Kidney (tissue), 22 donors: ENCODE measurements at places on chromosomes 6 and 20. TPM values are rescaled to one million over a fixed set of nuclear protein-coding genes. Genes with fewer than 3 reads are reported as not detected.

DNA sequence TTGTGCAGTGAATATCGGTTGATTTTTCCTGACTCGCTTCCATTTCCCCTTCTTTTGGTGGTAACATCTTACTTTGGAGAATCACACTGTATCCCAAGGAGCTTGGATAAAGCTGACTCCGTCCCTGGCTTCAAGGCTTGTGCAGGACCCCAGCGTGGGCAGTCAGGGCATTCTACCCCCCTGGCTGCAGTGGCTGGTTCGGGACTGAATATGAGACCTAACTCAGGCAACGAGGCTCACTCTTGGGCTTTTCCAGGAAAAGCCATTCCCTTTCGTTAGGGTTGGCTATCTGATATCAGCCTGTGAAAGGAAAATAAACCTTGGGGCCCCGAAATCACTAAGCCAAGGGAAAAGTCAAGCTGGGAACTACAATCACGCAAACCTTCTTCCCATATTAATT, 30.1 kb upstream of the GJA1 start:
- no peak for DNase-seq

GRCh38 chr6:130019326-130020072, 1.1 kb downstream of the L3MBTL3 start:
- DNase-seq, result peak; percentile 73

The ERVFRD-1 gene
- polyA plus RNA-seq, result 0.24 TPM

DNA sequence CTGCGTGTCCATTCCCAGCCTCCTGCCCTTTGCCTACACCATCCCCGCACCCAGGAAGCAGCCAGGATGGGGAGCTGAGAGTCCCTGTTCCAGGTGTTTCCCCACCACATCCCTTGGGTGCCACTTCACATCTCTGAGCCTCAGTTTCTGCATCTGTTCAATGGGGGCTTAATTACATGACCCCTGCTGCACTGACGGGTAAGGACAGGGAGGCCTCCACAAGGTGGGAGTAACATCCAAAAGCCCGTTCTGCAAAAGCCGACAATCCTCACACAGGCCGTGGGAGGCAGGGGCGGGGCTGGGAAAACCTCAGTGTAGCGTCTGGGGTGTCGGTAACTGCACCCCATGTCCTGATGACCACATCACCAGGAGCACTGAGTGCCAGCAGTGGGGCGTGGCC, 41.3 kb downstream of the GRM4 start:
- DNase-seq, result no peak

GRCh38 chr6:114634016-114634415, 291.2 kb upstream of the HS3ST5 start:
- no peak for DNase-seq

DNA sequence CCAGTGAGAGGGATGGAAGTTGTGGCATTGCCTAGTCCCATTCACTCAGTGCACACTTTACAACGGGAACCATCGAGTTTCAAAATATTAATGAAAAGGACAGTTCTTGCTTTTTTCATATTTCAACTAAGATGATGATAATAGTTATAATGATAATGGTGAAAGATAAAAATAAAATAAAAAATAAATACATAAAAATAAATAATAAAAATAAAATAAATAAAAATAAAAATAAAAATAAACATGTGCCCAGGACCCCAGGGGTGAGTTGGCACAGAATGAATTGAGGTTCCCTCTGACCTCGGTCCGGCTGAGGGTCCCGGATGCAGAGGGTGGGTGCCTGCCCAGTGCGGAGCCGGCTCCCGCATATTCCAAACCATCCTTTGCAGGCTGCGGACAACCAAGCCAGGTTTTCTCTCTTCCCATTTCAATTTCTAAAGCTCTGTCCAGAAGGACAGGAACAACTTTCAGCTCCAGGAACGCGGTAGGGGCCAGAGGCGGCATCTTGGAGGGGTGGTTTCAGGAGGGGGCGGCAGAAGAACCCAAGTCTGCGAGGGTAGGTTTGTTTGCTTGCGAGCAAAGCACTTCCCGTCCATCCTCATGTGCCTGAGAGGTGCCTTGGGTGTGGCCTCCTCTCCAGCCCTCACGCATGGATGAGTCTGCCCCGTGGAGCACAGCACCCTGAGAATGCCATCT, 236.8 kb downstream of the DLL1 start:
- DNase-seq, result no peak

- DNase-seq, result no peak
These were observed 19.4 kb downstream of the SDHAF4 start for GRCh38 chr6:70586114-70586513.

- peak; percentile 31 for DNase-seq
These were observed 54.0 kb upstream of the BTN3A2 start for GRCh38 chr6:26311012-26311384.

The RAET1G gene
- 1.3 TPM for polyA plus RNA-seq

DNA sequence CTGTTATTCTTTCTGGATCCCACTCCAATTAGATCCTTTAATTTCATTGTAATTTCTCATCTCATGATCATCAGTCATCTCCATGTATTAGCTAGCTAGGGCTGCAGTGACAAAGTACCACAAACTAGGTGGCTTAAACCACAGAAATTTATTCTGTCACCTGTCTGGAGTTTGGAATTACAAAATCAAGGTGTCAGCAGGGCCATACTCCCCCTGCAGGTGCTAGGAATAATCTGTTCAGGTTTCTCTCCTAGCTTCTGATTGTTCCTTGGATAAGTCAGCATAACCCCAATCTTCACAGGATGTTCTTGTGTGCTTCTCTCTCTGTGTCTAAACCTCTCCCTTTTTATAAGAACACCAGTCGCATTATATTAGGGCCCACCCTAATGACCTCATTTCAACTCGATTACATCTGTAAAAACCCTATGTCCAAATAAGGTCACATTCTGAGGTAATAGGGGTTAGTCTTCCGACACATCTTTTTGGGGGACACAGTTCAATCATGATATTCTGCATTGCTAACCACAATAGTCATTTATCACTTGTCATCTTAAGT, 40.5 kb downstream of the BEND6 start:
- no peak for DNase-seq

GRCh38 chr6:85677234-85677956, 34.7 kb upstream of the SYNCRIP start:
- peak; percentile 66 for DNase-seq

The IMPG1 gene
- polyA plus RNA-seq, result 0.69 TPM

The C20orf202 gene
- 0.73 TPM for polyA plus RNA-seq

The C6orf58 gene
- polyA plus RNA-seq, result not detected

GRCh38 chr6:82277686-82278085, 30.1 kb upstream of the IBTK start:
- no peak for DNase-seq

The OCSTAMP gene
- not detected for polyA plus RNA-seq

The OPRM1 gene
- polyA plus RNA-seq, result not detected

The LRRC73 gene
- polyA plus RNA-seq, result 4.6 TPM

The FGD2 gene
- polyA plus RNA-seq, result 0.97 TPM

The VWA7 gene
- polyA plus RNA-seq, result 10.2 TPM

DNA sequence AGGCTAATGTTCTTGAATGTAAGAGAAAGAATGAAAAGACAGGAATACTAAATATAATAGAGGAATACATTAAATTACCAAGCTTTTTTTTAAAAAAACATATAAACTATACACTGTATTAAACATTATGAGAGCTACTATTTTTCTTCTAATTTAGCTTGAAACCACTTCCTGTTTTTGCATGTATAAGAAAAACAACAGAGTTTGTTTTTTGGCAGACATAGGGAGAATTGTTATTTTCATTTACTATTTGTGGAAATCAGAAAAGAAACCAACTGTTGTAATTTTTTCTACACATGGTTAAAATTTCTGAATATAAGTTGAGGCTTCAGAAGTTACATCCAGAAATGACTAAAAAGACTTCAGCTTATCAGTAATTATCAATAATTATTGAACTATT, 991.8 kb upstream of the GJE1 start:
- no peak for DNase-seq

DNA sequence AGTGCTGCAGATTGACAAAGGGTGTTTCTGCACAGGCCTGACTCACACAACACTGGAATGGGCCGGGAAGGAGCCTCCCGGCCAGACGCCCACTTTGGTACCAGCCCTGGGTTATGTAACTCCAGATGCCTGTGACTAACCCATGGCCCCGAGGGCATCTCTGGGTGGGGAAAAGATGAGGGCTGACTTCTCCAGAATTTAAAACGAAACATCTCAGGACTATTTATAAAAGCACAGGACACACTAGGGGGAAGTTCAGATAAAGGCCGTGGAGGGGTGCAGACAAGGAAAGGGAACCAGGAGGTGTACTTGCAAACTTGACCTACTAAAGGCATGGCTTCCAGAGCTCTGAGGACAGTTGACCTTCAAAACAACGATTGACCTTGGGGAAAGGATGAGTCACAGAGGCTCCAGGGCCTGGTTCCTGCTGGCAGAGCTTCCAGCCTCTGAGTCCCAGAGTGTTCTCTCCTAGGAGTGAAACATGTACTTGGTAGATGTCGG, 196.9 kb downstream of the NFATC2 start:
- DNase-seq, result no peak

DNA sequence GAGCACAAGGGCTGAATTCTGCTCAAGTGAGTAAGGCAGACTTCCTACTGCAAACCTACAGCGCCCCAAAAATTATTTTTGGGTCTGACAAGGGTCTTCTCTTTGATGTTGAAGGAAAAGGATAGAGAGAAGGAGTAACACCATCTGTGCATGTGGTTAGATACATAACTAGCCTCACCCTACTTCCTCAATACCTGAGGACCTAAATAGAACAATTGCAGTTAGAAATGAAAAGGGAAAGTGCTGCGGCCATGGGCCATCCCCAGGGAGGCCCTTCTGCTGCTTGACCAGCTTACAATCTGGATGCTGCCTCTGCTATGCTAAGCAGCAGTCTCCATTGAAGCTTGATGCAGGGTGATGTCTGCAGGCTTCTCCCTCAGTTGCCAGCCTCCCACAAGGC, 63.2 kb upstream of the ARMH2 start:
- no peak for DNase-seq

The SSTR4 gene
- not detected for polyA plus RNA-seq

DNA sequence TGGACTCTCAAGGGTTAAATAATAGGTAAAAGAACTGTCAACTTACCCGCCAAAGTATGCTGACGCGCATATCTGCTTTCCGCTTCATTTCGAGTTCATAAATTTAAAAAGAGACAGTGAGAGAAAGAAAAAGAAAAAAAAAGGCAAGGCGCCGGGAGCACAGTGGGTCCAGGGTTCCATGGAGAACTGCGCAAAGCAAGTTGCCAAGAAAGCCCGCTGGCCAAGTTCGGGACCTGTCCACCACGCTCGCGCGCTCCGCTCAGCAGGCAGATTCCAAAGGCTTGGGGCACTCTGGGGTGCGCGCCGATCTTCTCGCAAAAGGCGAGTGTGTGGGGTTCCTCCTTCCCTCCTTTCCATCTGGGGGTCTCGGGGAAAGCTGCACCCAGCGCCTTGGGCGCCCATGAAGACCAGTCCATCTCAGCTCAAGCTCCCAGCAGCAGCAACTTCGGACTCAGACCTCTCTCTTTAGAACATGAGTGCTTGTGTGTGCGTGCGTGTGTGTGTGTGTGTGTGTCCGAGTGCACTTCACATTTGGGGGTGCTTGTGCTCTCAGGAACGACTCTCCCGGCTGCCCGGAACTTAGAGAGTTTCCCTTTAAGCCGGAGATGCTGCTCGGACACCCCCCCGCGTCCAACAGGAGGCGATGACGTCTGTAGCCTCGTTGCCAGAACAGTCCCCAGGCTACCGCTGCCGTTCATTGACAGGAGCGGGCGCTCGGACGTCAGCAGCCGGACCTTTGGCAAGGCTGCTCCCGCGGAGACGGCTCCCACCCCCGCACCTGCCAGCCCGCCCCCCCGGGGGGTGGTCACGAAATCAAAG, 180.0 kb downstream of the TBXT start:
- peak; percentile 92 for DNase-seq

- DNase-seq, result peak; percentile 91
These were observed 71.0 kb downstream of the SOX4 start for GRCh38 chr6:21664314-21665109.

The TBX18 gene
- polyA plus RNA-seq, result not detected

GRCh38 chr6:152571089-152571488, 66.1 kb downstream of the SYNE1 start:
- no peak for DNase-seq

DNA sequence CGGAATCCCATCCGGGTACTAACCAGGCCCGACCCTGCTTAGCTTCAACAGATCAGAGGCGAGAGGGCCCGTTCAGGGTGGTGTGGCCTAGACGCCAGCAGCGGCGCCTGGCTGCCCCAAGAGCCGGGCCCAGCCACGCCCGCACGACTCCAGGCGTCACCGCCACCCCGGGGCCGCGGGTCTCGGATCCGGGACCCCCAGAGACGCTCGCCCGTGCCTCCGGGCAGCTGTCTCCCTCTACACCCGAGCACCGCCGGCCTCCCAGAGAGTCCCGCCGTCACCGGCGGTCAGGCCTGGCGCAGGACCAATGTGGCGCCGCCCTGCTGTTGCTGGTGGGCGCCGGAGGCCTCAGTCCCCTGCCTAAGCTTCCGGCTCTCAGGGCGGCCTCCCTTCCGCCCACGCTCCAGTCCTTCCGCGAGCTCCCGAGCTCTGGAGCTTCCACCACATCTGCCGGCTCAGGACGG, 441.2 kb upstream of the DEFB115 start:
- peak; percentile 33 for DNase-seq

GRCh38 chr6:39793516-39793915, 1.3 kb downstream of the DAAM2 start:
- no peak for DNase-seq

The RAB5IF gene
- polyA plus RNA-seq, result 110 TPM

DNA sequence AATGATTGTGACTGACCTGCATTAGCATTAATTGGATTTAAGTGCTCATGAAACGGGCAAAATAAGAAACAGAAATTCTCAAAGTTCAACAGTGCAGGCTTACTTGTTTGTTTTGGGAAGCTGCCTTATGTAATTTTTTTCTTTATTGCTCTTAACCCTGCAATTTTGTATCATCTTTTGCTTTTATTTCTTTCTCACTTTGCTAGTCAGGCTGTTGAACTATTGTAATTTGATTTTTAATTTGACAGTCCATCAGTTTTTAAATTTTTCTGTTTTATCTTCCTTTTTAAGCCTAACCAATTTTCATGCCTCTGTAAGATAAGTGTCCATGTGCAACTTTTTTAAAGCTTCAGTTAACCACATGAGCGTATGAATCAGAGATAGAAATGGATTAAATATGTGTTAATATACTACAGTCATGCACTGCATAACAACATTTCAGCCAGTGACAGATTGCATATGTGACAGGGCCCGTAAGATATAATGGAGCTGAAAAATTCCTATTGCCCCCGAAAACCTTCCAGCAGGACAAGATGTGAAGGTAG, 44.6 kb downstream of the PEX7 start:
- DNase-seq, result no peak

- peak; percentile 70 for DNase-seq
These were observed 19.5 kb upstream of the FAM8A1 start for GRCh38 chr6:17580518-17581048.

GRCh38 chr20:13295637-13296036, 74.6 kb downstream of the ISM1 start:
- no peak for DNase-seq

The SYNDIG1 gene
- 8.2 TPM for polyA plus RNA-seq

The MMUT gene
- polyA plus RNA-seq, result 34.8 TPM

The CPXM1 gene
- 7.1 TPM for polyA plus RNA-seq

GRCh38 chr6:133631421-133631820, 257.5 kb upstream of the TCF21 start:
- no peak for DNase-seq
